Posterior vena cava (tissue), 2 donors: ENCODE measurements at places on chromosomes 2 and 18. TPM values are rescaled to one million over a fixed set of nuclear protein-coding genes. Genes with fewer than 3 reads are reported as not detected.

ANKRD62 gene
- 0.05 TPM for total RNA-seq

RTKN gene
- 16.8 TPM for total RNA-seq

VWA3B gene
- not detected for total RNA-seq

NGEF gene
- 0.88 TPM for total RNA-seq

SH2D6 gene
- total RNA-seq = not detected

OTOS gene
- not detected for total RNA-seq

DNA sequence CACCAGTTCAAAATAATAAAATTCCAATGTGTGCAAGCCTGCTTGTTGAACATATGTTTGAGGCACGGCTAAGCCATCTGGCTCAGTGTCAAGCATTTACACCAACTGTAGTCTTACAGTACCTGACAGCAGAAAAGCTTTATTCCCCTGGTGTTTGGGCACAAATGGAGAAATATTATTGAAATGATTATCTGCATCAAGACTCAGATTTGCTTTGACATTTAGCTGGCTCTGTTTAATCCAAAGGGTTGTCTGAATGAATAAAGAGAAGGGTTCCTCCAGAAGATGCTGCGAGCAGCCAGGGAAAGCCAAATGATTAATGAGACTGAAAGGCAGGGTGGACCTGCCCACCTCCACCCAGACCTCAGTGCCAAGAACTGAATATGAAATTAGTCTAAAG lies 393.2 kb upstream of the GALNT5 start:
- DNase-seq = no peak

DNA sequence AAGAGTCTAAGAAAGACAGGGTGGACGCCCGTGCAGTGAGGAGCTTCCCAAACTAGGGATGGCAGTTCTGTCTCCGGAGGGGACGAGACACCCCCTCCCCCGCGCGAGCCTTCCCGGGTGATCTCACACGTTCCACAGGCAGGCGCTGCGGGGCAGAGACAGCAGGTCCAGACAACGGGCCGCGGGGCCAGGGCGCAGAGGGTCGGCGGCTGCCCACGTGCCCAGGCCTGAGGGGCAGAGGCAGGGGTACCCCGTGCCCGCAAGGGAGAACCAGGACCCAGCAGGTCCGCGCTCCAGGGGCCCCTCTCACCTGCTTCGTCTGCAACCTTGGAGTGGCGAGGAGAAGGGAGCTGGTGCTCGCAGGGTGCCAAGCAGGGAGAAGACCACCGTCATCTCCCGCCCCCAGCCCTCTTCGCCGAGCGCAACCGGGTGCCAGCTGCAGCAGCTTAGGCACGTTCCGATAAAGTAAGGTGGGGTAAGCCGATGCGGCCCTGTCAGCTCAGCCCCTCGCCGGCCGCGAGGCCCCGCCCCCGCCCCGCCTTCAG lies at the start of gene GPR155:
Gene GPR155 (minus strand): TSS at position 467 of the 545 bp plus-strand sequence. CDS start 5,073 bp downstream, outside the sequence.
- DNase-seq = peak; percentile 89
